ENCODE measurements at places on chromosomes 12 and 14.
A peak's percentile ranks its signal among the peaks of the same experiment; 100 is the strongest.

- no peak for DNase-seq
Measured at GRCh38 chr12:100058482-100059029, 73.8 kb upstream of the ANKS1B start.

GRCh38 chr12:106934277-106934676 is 21.4 kb upstream of the TMEM263 start:
- no peak for DNase-seq

DNA sequence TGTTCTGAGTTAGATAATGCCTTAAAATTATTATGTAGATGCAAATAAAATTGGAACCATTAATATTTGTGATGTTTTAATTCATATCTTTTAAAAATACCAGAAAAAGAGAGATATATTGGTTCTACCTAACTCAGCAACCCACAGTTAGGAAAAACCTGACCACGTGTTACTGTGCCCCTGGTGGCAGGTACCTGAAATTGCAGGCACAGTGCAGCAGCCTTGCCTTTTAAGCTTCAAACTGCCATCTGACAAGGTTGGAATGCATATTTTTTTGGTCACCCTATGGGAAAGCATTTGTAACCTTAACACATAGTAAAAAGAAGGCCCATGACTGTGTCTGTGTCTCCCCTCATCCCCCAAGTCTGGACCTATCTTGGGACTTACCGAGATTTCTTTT is 109.4 kb upstream of the NOS1 start:
- DNase-seq: no peak

DNA sequence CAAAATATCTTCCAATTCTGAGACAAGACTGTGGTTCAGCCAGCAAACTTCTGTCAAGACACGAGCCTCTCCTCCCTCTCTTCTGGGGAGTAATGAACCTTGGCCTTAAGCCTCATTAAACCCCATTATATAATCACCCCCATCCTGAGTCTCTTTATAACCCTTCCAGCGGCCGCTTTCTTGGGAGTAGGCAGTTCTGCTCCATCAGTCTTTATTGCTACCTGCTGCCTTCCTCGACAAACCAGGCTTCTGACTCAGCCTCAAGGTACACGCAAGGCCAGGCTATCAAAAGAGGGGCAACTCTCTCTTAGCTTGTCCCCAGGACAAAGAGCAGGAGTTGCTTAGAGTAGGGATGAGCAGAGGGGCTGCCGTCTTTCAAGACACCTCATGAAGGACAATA is 300.8 kb upstream of the NOS1 start:
- DNase-seq: peak; percentile 49

DNA sequence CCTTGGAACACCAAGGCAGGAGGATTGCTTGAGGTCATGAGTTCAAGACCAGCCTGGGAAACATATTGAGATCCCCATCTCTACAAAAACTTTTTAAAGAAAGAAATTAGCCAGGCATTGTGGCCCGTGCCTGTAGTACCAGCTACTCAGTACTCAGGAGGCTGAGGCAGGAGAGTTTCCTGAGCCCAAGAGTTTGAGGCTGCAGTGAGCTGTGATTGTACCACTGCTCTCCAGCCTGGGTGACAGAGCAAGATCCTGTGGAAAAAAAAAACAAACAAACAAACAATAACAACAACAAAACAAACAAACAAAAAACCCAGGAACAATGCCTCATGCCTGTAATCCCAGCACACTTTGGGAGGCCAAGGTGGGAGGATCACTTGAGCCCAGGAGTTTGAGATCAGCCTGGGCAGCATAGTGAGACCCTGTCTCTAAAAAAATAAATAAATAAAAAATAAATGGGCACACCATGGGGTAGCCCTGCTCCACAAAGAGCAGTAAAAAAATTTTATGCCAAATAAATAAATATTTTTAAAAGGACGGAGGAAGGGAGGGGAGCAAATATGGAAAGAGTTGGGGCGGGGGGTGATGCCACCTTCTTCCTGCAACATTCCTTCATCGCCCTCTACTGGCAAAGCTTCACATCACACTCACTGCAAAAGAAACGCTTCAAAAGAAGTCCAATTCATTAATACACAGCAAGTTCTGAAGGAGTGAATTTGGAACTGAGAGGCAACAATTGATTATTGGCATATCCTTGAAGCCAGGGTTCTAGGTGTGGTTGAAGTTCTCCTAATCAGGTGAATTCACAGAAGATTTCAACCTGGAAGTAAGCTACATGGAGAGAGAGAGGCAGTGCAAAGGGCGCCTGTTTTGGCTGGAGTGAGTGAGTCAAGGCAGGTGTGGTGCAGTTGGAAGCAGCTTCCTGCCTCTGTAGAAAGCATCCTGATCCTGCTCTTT is 8.8 kb upstream of the GNPTAB start:
- DNase-seq: peak; percentile 42

Data from large intestine (tissue), 12 donors.